Stimulated activated CD8-positive, alpha-beta memory T cell treated with anti-CD3 and anti-CD28 coated beads, Interleukin-15, amount 100 ng/mL, for 48 hours (primary cell): ENCODE measurements at places on chromosomes 7 and 10.

DNA sequence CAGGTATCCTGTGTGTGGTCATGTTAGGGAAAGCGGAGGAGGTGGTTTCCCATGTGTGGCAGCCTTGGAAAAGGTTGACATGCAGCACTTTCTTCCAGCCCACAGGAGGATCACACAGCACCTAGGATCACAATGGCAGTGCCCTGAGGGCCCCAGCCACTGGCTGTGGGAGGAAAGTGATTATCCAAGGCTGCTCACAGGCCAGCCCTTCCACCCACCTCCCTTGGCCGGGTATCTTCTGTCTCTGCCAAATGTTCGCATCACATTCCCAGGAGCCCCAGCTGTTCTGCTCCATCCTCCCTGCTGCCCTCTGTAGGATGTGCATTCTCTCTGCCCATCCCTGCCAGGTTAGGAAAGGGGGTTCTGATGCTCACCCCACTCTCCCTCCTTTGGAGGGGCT, 2.5 kb upstream of the MLXIPL start:
- DNase-seq: no peak

GRCh38 chr10:88190123-88190522, 326.7 kb downstream of the PTEN start:
- DNase-seq: no peak

- DNase-seq: no peak
These were observed 44.6 kb upstream of the DLG5 start for GRCh38 chr10:77970869-77971803.

DNA sequence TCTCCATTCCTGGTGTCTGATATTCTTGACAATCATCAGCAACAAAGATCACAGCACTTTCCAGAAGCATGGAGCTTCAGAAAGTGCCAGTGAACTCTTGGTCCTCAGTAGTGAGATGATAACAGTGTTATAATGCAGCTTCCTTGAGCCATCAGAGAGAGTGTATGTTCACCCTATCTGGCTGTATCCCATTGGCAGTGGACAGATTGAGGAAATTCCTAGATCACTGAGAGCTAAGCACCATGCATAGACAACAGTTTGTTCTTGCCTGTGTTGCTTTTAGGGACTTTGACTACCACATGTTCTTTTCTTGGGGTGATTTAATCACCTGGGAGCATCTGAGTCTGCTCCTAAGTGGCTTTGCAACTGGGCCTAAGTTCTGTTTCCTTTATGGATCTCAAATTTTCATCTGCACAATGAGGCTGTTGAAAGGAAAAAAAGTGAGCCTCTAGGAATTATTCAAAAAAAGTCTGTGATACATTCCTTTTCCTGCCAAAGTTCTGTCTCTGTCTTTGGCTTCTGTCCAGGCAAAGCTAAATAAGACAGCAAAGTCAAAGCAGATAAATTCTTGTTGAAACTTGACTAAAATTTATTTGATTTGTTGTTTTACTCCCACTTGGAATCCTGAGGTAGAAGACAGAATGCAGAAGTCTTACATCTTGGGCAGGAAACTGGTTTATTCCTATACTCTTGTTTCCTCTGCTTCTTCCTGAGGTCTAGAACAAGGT, 14.5 kb upstream of the ZNF282 start:
- DNase-seq: no peak

DNA sequence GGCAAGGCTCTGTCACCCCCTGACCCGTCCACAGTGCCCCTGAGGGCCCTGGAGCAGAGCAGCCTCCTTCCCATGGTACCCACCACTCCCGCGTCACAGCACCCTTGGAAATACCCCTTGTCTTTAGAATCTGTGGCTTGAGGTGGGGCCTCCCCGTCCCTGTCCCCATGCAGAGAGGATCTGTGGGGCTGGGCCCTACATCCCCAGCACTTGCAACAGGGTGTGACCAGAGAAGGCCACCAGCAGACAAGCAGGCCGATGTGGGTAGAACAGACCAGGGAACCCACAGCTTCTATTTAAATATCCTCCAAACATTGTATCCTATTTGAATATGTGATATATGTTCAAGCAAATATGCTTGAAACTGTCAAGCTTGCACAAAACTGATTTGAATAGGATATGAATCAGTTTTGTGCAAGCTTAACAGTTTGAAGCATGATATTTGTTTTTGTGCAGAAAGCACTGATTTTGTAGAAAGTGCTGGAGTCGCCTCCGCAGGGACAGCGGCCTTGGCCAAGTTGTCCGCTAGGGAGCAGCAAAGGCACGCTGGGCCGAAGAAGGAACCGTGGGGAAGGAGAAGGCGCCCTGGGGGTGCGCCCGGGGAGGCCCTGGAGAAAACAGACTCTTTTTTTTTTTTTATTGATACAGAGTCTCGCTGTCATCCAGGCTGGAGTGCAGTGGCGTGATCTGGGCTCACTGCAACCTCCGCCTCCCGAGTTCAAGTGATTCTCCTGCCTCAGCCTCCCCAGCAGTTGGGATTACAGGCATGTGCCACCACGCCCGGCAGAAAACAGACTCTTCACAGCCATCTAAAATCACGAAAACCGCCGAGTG, 2.2 kb downstream of the CFAP46 start:
- no peak for DNase-seq

GRCh38 chr7:101858437-101859385, 41.3 kb downstream of the CUX1 start:
- no peak for DNase-seq

DNA sequence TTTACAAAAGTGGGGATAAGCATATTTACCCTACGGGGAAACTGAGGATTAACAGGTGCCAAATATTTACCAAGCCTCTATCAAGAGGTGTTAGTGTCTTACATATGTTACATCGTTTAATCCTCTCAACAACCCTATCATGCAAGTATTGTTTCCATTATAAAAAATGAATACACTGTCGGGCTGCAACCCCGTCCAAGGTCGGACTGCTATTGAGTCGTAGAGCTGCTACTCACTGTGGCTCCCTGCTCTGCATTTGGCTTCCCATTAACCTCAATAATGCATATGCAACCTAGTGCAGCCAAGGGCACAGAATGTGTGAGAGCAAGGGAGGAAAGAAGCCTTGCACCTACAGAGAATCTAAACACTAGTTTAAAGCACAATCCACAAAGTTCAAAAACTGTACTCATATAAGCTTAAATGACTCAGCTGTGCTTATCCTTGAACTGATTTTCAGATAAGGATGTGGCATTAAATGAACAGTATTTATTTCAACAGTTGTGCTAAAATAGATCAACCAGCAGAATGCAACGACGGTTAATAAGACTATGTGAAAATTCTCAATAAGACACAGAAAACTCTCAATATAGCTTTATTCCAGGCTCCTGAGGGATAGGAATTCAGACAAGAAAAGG, 49.9 kb downstream of the UBE2H start:
- DNase-seq: no peak

DNA sequence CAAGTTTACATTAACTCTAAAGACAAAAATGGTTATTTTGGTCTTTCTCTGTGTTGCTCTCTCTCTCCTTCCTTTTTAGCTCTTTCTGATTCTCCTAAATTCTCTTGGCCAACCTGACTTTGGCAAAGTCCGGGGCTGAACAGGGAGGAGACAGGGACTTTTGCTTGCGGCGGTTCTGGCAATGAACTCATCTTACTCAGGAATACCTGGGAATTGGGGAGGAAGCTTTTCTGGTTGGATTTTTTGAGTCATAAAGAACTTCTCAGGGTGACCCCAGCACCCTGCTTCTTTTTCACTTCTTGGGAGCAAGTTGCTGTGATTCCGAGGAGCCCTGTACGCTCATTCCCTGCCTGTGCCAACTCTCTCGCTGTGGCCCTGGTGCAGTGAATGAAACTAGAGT, 16.0 kb downstream of the GATA3 start:
- no peak for DNase-seq

GRCh38 chr10:91477236-91477635, 67.1 kb downstream of the HECTD2 start:
- DNase-seq: no peak

DNA sequence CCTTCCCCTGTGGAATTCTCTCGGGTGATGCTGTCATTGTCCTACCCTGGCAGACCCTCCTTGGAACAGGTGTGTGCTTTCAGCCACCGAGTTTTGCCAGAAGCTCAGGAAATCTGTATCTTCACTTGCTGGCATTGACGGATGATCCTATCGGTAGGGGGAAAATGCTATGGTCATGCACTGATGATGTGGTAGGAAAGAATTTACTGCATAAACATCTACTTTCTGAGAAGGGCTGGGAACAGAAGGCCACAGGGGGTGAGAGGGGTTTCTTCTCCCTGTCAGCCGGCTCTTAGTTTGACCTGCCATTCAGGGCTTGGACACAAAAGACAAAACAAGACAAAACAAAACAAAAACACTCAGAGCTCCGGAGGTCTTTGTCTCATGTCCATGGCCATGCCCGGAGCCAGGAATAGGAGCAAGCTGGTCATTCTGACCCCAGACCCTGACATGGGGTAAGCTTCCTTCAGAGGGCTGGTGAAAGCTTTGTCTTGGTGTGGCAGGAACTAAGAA, 43.6 kb upstream of the CARD11 start:
- DNase-seq: no peak

DNA sequence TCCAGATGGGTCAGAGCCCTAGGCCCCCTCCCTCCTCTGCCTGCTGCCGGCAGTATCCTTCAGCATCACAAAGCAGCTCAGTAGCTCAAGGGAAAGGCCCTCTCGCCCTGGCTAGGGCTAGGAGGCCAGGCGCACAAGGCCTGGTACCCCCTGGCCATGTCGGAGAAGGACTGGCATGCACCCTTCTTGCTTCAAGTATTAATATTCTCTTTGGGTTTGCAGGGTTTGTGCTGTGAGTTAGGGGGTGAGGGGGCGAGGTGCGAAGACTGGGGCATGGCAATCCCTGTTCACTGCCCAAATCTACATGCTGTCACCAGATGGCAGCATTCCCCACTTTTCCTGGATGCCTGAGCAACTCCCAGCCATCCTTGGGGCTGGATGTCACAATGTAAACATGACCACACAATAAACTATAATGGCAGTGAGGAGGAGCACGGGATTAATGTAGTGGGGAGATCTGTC, 105.2 kb downstream of the NEURL1 start:
- no peak for DNase-seq

DNA sequence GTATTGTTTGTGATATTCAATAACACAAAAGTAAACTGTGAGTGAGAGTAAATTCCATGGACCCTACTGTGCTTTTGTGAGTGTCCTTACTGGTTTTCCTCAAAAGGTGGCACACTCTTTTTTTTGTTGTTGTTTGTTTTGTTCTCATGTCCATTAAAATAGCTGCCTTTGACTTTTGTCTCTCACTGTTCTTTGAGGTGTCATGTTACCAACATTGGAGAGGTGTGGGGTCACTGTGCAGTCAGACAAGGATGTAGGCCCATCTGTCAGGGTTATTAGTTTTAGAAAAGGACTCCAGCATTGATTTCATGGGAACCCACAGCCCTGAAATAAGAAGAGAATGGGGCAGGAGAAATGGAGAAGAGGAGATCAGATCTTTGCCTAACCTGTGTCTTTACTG, 383.1 kb downstream of the SORCS3 start:
- no peak for DNase-seq

GRCh38 chr10:121317374-121317773, 280.9 kb downstream of the FGFR2 start:
- no peak for DNase-seq

- DNase-seq: no peak
These were observed 19.2 kb upstream of the OR6B1 start for GRCh38 chr7:143980746-143981510.

GRCh38 chr7:126760914-126761577, 491.7 kb downstream of the GRM8 start:
- DNase-seq: no peak

- DNase-seq: no peak
These were observed 527.0 kb downstream of the NEBL start for GRCh38 chr10:20369863-20370736.

- no peak for DNase-seq
These were observed 320.9 kb upstream of the AUTS2 start for GRCh38 chr7:69277366-69277765.

GRCh38 chr10:95035332-95036295, 33.7 kb downstream of the CYP2C8 start:
- DNase-seq: no peak

DNA sequence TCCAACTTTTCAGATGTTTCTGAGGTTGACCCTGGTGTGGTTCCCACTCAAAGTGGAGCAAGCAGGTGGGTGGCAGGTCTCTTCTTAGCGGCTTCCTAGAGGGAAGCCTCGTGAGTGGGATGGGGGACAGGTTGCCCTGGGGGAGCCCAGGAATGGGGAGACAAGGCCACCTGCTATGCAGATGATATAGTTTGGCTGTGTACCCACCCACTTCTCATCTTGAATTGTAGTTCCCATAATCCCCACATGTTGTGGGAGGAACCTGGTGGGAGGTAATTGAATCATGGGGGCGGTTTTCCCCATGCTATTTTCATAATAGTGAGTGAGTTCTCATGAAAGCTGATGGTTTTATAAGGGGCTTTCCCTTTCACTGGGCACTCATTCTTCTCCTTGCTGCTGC, 68.3 kb downstream of the KIAA1217 start:
- DNase-seq: no peak

- DNase-seq: peak; percentile 36
These were observed 426 bp downstream of the SYPL1 start for GRCh38 chr7:106111655-106112117.

- no peak for DNase-seq
These were observed 3.9 kb downstream of the ADAM12 start for GRCh38 chr10:126384269-126384873.

- no peak for DNase-seq
These were observed 72.7 kb downstream of the STK17A start for GRCh38 chr7:43655584-43655983.

- no peak for DNase-seq
These were observed 209.5 kb downstream of the HERPUD2 start for GRCh38 chr7:35485436-35485835.

- no peak for DNase-seq
These were observed 25.6 kb downstream of the GPER1 start for GRCh38 chr7:1113548-1113885.

DNA sequence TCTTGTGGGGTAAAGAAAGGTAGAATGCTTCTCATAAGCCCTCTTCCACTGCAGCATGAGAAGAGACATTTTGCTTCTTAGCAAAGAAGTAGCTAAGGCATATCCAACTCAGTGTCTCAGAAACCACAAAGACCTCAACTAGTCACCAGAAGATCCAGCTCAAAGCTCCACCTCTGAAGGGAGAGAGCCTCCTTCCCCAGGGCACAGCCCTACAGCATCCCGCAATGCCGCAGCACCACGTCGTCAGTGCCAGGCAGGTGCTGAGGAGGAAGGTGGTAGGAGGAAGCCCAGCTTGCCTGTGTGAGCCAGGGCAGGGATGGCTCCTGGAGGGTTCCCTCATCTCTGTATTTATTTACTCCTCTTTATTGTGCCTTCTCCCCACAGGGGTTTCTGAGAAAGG, 385.6 kb upstream of the NPVF start:
- DNase-seq: no peak

- no peak for DNase-seq
These were observed 102.3 kb upstream of the PPIF start for GRCh38 chr10:79244841-79245504.

- DNase-seq: no peak
These were observed 221.6 kb downstream of the STK31 start for GRCh38 chr7:23931633-23932032.

GRCh38 chr7:31407178-31407676, 66.7 kb upstream of the NEUROD6 start:
- no peak for DNase-seq
